Natural killer cell treated with Interleukin-12 subunit alpha and Interleukin-12 subunit beta and Interleukin-15 and Interleukin-18, amount 100 ng/mL, for 72 hours (primary cell): ENCODE measurements at places on chromosomes 5 and 9.

- DNase-seq: no peak
Observed at GRCh38 chr9:134604834-134605233, 36.8 kb upstream of the COL5A1 start.

GRCh38 chr5:104564530-104564929 lies 1001.9 kb upstream of the NUDT12 start:
- no peak for DNase-seq

DNA sequence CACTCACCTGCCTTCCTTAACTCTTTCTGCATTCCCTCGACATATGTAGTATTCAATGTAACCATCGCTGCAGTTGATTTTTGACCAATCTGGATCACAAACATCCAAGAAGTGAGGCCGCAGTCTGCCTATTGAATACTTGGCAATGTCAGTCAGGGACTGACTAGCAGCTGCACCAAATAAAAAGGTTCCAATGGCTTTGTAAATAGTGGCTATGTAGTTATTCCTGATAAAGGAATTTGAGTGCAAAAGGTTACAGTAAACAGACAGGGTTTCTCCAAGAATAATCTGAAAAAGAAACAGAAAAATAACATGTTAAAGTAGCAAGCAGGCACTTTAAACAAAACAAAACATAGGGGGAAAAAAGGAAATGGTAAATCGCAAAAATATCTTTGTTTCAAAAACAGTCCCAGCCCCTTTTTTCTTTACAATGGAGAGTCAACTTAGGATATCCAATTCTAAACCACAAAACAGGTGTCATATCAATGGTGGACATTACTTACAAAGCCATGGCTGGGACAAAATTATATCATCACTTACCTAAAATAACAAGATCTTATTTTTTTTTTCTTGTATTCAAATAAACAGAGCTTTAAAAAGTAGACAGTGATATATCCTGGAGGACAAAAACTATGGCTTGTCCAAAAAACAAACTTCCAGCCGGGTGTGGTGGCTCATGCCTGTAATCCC lies 66.8 kb downstream of the PLPP1 start:
- DNase-seq: no peak

DNA sequence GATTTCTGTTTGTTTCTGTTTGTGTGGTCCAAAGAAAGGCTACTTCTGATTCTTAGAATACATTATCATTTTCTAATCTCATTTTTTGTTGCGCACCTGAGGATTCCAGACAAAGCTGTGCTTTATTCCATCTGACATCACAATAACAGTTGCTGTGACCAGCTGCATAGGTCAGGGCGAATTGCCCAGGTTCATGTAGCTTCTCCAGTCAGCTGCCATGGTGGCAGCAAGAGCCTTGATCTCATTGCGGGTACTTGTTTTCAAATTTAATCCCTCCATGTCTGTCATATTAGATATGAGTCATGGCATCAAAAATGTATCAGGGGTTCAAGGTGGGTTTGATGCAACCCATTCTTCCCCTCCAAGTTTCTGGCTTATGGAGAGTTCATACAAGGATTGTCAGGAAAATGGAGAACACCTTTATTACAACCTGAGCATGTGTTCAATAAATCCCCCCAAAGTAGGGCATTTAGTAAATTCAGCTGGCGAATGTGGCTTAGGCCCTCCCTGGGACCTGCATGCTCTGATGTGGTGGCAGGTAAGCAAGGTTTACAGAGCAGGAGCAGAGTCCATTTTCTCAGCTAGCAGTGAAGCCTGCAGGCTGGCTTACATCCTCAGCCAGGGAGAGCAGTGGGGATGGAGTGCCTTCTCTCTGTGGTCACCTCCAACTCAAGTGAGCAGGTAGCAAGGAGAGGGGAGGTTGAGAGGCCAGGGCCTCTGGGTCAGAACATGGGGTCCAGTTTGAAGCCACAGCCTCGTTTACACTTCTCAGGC lies 13.9 kb downstream of the CAVIN4 start:
- no peak for DNase-seq

DNA sequence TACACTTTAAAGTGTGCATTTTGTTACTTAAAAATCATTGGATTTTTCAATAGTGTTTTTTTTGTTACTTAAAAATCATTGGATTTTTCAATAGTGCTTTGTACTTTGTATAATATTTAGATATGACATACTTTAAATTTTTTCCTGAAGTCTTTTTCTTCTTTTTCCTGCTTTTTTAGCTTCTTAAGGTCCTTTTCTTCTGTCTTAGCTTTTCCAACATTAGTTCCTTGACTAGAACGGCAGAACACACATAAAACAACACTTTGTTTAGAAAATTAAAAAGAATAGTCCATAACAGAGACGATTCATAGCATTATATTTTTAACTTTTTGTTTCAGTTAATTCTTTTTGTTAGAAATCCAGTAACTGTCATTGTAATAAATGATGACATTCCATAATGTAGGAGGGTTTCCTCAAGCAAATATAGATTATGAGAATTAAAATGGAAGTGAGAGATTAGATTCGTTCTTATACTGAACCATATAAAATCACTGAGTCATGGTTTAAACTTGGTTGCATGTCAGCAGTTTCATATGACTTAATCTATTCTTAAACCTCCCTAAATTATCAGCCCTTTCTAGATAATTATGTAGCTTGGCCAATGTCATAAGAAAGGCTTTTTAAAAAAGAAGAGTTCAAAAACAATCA lies 45.3 kb upstream of the RICTOR start:
- DNase-seq: no peak

GRCh38 chr5:135154197-135154596 lies 120.2 kb upstream of the PITX1 start:
- DNase-seq: no peak

GRCh38 chr5:87081511-87082372 lies 185.9 kb upstream of the RASA1 start:
- DNase-seq: peak; percentile 75

DNA sequence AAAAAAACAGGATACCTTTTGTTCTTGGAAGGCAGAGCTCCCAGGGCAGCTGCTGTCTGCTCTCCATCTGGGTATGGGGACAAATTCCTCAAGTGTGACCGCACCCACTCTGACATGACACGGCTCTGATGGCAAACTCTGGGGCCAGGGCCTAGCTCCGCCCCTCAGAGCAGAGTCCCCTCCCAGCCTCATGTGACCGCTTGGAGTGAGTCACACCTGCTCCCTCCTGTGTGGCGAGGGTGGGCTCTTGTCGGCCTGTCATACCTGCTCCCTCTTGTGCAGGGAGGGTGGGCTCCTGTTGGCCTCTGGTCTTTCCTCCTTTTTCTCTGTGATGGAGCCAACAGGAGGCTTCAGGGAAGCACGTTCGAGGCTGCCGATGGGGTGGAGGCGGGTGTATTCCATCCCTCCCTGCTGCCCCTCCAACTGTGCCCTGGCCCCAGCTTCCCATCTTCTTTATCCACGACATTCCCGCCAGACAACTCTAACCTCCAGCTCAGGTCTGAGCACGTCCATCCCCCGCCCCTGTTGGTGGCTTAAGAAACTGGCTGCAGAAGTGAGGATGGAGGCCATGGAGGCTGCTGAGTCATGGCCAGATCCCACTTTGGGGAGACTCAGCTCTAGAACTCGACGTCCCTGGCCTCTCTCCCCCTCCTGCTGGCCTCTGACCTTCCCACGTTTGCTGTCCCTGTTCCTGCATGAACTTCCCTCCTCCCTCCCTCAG lies 65.3 kb downstream of the OLFM1 start:
- no peak for DNase-seq

- no peak for DNase-seq
Observed at GRCh38 chr9:105500108-105500766, 52.4 kb downstream of the FSD1L start.

GRCh38 chr5:134874831-134875655 lies 872 bp downstream of the TXNDC15 start:
- no peak for DNase-seq

GRCh38 chr5:51411921-51412325 lies 28.7 kb downstream of the ISL1 start:
- DNase-seq: no peak

GRCh38 chr5:157365732-157366131 lies 94.3 kb upstream of the NIPAL4 start:
- DNase-seq: no peak

GRCh38 chr9:69179037-69179436 lies 5.0 kb downstream of the TJP2 start:
- DNase-seq: no peak

DNA sequence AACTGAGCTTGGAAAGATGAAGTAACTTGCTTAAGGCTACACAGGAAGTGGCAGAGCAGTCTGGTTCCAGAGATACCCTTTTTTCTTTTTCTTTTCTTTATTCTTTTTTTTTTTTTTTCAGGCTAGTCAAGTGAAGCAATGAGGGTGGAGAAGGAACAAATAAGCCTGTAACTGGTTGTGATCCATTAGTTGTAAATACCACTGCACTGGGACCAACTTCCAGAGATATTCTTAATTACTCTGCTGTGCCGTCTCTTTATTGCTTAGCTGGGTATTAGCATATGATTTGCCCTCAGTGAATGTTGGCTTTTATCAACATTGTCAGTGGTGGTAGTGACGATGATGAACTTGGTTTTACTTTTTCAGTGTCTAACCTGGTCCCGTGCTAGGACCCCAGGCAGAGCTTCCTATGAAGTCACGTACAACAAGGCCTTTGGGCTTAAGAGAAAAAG lies 26.7 kb downstream of the LNPEP start:
- DNase-seq: no peak

- no peak for DNase-seq
Observed at GRCh38 chr5:168819004-168819621, 239.9 kb upstream of the PANK3 start.

DNA sequence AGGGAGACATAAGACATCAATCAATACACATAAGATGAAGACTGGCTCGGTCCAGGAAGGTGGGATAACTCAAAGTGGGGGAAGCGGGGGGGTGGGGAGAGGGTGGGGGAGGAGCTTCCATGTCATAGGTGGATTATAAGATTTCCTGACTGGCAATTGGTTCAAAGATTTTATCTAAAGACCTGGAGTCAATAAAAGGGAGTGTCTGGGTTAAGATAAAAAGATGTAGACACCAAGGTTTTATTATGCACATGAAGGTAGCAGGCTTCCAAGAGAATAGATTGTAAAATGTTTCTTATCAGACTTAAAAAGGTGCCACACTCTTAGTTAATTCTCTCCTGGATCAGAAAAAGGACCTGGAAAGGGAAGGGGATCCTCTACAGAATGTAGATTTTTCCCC lies 25.6 kb upstream of the OTULINL start:
- DNase-seq: no peak

DNA sequence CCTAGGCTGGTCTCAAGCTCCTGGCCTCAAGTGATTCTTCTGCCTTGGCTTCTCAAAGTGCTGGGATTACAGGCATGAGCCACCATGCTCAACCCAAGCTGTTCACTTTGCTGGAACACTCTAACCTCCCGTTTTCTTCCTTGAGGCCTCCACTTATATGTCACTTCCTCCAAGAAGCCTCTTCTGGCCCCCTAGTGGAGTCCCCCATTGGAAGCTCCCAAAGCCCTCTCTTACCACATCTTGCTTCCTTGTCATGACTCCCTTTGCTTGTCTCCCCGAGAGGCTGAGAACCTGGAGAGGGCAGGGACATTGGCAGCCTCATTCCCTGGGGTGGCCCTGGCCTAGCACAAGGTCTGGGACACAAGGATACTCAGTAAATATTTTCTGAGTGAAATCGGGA lies 80.8 kb downstream of the PDE6A start:
- DNase-seq: no peak

GRCh38 chr5:475704-476101 lies 32.7 kb downstream of the EXOC3 start:
- peak; percentile 56 for DNase-seq

- no peak for DNase-seq
Observed at GRCh38 chr5:53971551-53971950, 338.8 kb downstream of the ARL15 start.

GRCh38 chr9:13166996-13167395 lies 112.5 kb downstream of the MPDZ start:
- no peak for DNase-seq

GRCh38 chr9:87862536-87863268 lies 20.0 kb upstream of the SPATA31E1 start:
- no peak for DNase-seq

DNA sequence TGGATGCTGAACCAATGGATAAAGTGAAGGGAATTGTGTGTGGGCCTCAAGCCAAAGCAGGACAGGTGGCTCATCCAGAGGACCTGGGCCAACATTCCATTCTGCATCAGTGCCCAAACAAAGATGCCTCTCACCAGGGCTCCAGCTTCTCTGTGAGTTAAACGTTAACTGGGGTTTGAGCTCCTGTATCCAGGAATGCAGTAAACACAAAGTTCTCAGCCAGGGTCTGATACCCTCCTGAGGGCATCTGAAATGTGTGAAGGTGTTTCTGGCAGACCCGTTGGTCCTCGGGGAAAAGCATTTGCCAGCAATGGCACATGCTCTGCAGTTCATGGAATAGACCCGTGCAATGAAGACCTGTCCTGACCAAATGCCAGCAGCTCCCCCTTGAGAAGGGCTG lies 33.9 kb upstream of the AOPEP start:
- no peak for DNase-seq

DNA sequence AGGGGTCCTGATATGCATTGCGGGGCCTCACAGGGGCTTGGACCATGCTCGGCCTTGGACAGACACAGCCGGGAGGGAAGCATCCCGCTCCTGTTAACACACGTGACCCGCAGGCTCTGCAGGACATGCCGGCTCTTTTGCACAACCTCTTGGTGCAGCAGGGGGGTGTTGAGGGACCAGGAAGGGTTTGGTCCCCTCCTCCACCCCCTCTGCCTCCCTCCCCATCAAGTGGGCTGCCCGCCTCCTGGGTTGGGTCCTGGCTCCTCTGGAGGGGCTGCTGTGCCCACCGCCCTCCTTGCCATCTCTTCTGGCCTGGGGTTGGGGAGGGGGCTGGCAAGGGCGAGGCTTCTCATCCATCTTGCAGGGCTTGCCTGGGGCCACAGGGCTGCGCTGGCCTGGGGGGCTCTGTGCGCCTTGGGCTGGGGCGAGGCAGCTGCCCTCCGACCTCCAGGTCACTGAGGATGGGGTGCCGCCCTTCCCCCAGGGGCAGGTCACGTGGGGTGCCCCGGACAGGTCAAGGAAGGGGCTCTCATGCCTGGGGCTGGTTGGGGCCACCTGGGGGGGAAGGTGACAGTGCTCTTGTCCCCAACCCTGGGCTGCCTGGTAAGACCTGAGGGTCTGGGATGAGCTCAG lies 16.8 kb upstream of the SLC9A3 start:
- peak; percentile 42 for DNase-seq

DNA sequence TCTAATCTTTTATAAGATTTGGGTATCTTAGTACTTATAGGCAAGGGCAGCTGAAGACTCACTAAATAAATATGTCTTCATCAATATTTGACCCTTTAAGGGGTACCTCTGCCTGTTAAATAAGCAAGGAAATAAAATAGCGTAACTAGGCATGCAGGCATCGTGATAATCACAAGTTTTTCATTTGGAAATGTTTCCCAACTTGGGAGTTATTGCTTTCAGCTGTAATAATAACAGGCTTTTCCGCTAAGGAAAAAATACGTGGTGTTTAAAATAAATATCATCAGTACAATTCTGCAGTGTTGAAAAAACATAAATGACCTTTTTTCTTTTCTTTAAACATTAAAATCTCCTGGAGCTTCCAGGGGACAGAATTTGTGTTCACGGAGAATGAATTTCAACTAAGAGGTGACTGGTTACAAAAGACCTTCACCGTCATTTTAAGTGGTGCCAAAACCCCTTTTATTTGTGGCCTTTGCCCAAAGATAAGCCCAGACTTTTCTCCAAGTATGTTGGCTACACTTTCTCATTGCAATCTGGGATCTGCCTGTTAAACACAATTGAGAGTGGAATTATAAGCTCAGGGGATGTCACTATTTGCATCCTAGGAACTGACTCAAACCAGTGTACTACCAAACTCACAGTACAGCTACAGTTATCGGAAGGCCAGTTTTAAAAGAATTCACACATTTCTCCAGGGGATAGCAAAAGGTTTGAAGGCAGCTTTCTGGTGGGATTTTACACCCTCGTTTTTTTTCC lies 218.6 kb downstream of the FBXL7 start:
- DNase-seq: no peak
